ENCODE measurements at places on chromosomes 2 and 18.

DNA sequence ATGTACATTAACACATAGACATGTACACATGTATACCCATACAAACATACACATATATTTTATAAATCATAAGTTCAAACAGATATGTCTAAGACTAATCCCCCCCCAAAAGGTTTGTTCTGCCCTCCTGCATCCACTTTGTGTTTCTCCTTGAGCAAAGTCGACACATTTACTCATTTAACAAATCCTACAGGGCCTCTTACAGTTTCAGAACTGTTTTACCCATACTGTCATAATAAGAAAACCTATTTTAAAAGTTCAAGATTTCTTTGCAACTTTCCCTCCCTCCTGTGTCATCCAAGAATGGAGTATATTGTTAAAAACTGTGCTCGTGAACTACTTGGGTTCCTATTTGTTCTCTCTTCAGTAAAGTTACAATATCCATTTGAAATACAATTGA lies 166.7 kb downstream of the L3MBTL4 start:
- no peak for DNase-seq

GRCh38 chr2:47644351-47644750 lies 138.6 kb upstream of the MSH6 start:
- DNase-seq = no peak

DNA sequence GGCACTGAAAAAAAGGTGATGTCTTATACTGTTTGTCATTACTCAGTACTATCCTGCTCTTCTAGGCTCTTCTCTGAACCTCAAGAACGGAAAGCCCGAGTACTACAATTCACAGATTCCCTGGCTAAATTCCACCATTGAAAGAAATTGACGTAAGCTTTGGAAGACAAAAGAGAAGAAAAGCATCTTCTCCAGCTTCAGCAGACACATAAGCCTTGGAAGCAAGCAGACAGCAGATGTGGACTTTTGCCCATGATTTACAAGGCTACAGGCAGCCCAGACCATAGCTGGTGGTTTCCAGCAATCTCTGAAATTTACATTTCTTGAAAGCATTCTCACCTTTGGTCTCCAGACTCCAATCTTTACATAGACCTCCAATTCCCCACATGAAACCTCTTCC lies 289.0 kb downstream of the C1D start:
- no peak for DNase-seq

DNA sequence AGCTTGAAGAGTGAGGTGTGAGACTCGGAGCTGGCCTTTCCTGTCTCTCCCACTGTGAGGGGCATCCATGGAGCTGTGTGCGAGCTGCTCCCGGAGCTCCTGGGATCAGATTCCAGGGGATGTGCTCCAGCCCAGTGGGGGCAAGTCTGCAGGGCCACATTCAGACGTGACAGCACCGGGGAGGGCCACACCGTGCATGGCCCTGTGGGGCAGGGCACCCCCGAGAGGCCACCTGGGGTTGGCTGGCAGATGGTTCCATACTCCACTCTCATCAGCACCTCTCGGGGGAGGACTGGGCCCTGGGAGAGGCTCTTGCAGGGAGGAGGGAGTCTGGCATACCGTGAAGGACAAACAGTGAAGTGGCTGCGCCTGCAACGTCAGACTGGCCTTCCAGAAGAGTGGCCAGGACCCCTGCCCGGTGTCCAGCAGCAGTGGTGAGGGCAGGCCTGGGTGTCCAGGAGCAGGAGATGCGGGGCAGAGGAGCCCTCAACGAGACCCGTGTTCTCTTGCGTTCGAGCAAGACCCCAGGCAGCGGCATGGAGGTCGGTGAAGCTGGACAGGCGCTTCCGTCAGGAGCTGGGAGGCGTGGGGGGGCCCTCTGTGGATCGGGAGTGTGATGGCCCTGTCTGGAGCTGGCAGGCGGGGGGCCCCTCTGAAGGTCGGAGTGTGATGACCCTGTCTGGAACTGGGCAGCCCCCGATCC lies 84.3 kb downstream of the ASB1 start:
- no peak for DNase-seq

- no peak for DNase-seq
Measured at GRCh38 chr2:239392072-239392357, 8.8 kb downstream of the HDAC4 start.

- no peak for DNase-seq
Measured at GRCh38 chr2:58976375-58977071, 735.4 kb upstream of the FANCL start.

DNA sequence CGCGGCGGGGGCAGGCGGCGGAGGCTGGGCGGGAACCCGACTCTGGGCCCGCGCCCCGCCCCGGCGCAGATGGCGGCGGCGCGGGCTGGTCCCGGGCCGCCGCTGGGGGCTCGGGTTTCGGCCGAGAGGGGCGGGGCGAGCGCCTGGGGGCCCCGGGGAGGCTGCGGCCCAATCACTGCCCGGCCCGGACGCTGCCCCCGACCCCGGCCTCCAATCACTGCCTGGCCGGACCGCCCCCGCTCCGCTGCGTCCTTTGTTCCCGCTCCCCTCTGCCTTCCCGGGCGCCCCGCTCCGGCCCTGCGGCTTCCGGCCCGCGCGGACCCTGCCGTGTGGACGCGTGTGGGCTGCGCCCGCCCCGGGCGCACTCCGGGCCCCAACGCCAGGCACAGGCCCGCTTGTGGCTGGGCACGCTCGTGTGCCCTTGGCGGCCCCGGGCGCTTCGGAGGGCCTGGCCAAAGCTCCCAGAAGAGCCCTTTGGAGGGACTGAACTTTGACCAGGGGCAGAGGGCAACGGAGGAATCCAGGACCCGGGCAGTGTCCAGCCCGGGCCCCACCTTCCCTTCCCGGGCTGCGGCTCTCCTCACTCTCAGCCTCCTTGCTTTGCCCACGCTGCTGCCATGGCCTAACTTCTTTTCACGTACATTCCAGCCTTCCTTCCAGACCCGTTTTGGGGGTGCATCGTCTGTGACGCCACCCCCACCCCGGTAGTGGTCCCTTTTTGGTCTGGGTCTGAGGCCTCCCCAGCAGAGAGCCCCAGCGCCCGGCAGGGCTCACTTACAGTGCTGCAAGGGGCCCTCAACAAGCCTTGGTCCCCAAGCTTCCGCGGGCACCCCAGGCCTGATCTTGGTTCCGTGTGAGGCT lies 27.1 kb upstream of the PTMA start:
- DNase-seq = no peak

DNA sequence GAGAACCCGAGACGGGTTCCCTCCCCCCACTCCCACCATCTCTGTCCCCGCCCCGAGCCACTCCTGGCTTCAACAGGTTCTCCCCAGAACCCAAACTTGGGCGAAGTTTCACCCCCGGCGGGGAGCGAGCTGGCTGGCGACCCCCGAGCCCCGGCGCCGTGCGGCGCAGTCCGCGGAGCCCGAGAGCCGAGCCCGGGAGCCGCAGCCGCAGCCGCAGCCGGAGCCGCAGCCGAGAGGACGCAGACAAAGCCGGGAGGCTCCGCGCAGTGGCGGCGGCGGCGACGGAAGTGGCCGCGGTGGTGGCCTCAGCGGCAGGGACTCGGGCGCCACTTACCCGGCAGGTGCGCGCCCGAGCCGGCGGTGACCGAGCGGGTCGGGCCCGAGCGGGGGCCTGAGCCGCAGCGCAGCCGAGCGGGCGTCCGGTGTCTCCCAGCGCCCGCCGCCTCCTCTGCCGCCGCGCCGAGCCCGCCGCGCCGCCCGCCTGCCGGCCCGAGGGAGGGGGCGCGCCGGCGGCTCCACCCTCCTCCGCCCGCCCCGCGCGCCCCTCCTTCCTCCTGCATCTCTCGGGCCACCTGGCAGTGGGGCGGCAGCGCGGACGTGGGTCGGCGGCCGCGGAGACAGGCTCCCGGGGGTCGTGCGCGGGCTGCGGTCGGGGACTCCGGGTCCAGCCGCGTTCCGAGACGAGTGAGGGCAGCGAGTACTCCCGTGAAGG lies at the start of gene ECEL1:
TSS of gene ECEL1 (minus strand) at position 450 of the 712 bp plus-strand sequence. CDS start 1,181 bp downstream, outside the sequence.
- no peak for DNase-seq

DNA sequence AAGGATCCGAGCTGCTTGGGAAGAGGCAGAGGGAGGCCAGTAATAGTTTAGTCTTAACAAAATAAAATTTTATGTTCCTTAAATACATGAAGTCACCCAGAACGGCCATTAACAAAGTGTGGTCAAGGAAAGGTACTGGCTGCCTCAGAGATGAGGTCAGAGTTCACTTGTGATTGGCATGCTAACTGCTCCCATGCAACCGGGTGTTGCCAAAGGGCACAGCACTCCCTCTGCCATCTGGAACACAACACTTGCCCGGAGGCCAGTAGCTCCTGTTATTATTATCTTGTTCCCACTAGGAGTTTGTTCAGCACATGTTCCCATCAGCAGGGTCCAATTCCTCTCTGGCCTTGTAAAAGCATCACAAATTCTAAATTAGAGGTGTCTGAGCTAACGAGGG lies 207.0 kb downstream of the CYP26B1 start:
- no peak for DNase-seq

DNA sequence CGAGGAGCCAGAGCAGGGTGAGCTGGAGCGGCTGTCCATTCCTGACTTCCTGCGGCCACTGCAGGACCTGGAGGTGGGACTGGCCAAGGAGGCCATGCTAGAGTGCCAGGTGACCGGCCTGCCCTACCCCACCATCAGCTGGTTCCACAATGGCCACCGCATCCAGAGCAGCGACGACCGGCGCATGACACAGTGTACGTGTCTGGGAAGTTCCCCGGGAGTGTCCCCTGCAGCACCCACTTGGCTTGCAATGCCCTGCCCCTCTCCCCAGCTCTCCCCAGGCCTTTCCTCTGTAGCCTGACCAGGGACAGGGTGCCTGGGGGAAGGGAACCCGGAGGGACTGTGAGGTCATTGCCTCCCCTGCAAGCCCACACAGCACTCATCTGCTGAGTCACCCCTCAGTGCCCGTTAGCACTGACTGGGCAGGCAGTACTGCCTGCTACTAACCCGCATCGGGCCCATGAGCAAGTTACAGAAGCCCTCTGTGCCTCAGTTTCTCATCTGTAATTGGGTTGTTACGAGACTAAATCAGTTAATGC lies 29.4 kb upstream of the GMPPA start:
- DNase-seq = no peak

DNA sequence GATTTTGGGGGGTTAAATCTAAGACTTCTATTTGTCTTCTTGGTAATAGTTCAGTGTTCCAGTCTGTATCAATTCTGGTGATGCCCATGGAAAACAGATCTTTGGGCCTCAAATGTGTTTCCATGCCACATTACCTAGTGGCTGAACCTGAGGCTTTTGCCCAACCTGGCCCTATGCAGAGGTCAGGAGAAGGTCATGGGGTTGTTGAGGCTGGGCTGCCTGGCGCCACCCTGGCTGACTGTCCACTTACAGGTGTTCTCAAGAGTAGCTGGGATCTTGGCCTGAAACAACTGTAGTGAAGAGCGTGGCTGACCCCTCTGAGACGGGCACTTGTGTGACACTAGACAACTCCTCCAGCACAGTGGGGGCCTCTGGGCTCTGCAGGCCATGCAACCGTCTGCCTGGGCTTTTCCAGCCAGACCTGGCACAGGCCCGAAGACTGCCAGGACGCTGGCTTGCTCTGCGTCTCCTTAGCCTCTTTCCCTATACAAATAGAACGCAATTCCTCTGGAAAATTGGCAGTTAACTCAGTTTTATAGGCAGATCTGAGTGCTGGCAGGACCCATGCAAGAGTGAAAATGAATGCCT lies 127.8 kb downstream of the TRIM43 start:
- no peak for DNase-seq

- no peak for DNase-seq
Measured at GRCh38 chr18:25334588-25334987, 17.4 kb downstream of the ZNF521 start.

- DNase-seq = no peak
Measured at GRCh38 chr2:111168528-111169239, 48.0 kb downstream of the BCL2L11 start.

DNA sequence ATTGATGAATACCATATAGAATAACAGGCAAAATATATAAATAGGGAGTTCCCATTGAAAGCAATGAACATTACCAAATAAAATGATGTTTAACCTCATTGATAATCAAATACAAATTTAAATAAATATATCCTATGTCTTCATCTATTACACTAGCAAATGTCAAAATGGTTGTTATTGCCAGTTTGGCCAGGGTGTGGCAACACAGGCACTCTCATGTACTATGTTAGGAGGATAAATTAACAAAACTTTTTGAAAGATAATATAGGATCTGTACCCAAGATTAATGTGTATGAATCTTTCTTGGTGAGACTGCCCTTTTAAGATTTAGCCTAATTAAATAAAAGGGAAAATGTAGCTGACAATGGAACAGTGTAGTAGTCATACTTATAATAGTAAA lies 659.3 kb downstream of the ERBB4 start:
- no peak for DNase-seq

GRCh38 chr2:134482766-134483340 lies 229.0 kb downstream of the MGAT5 start:
- DNase-seq = no peak

Data from NCI-H1092 (cell line).